Activated naive CD4-positive, alpha-beta T cell treated with Interleukin-2 at 50 U/mL for 16 hours (primary cell): ENCODE measurements at places on chromosomes 3 and 15.
A peak's percentile ranks its signal among the peaks of the same experiment; 100 is the strongest.

- no peak for DNase-seq
Measured at GRCh38 chr3:127693336-127693843, 20.6 kb downstream of the ABTB1 start.

DNA sequence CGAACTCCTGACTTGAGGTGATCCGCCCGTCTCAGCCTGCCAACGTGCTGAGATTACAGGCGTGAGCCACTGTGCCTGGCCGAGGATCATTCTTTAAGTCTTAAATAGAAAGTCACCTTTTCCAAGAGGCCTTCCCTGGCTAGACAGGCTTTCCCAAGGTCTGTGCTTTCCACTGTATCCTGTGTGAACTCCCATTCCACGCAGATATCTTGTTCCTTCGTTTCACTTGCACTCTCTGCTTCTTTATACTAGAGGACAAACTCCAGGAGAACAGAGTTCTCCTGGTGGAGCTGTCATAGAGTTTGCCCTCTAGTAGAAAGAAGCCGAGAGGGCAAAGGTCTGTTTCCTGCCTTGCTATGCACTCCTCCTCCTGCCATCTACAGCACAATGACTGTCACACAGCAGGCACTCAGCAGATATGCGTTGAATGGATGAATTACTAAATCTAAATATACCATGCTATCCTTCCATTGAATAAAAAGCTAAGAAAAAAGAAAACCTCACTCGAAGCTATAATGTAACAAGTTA lies 211.2 kb downstream of the FOXP1 start:
- no peak for DNase-seq

DNA sequence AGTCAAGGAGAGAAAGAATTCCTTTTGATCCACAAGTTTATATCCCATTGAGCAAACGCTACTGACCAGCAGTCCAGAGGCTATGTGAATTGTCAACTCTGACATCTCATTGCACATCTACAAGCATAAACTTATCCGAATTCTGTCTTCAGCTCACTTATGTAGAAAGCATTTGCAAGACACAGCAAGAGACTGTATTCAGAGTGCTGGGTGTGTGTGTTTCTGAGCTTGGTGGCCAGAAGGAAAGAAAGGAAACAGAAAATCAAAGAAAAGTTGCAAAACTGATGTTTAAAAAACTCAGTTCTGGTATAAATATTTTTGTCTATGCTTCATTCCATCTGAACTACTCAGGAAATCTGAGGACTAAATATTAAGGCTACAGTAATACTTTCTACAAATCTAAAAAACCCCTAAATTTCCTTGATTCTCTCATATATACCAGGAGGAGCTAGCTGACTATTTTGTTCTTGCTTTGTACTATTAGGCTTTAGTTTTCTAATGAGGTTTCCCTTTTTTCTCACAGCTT lies 45.5 kb downstream of the LSAMP start:
- no peak for DNase-seq

- DNase-seq = peak; percentile 36
Measured at GRCh38 chr15:84598993-84599392, 1.8 kb upstream of the ZSCAN2 start.

DNA sequence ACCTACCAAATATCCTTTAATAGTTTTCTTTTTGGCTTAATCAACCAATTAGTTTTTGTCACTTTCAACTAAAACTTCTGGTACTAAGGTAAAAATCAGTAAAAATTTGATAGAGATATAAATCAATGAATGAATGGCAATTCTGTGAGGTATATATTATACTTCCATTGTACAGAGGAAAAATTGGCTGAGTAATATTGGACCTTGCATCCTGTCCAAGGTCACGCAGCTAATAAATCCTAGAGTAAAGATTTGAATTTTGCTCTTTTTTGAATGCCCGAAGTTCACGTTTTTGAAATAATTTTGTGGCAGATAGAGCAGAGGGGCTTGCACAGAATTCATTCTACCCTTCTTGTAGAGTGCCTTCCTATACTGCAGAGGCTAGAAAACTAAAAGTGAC lies 81.1 kb upstream of the ZNF280D start:
- no peak for DNase-seq

GRCh38 chr15:32717426-32718226 lies at the start of gene GREM1:
Gene GREM1, plus strand, starts transcription at chr15:32718004. Its CDS starts 12,687 bp downstream, at chr15:32730691.
- no peak for DNase-seq

GRCh38 chr3:116767726-116768125 lies 58.1 kb downstream of the TUSC7 start:
- DNase-seq = no peak
